ENCODE measurements at places on chromosomes 1 and 21.

- DNase-seq = peak; percentile 78
Measured at GRCh38 chr1:24027838-24028468, 47.8 kb upstream of the SRSF10 start.

GRCh38 chr1:78143673-78144072 lies 97.9 kb downstream of the GIPC2 start:
- DNase-seq = no peak

GRCh38 chr1:181064011-181064623 lies 24.4 kb upstream of the IER5 start:
- DNase-seq = no peak

DNA sequence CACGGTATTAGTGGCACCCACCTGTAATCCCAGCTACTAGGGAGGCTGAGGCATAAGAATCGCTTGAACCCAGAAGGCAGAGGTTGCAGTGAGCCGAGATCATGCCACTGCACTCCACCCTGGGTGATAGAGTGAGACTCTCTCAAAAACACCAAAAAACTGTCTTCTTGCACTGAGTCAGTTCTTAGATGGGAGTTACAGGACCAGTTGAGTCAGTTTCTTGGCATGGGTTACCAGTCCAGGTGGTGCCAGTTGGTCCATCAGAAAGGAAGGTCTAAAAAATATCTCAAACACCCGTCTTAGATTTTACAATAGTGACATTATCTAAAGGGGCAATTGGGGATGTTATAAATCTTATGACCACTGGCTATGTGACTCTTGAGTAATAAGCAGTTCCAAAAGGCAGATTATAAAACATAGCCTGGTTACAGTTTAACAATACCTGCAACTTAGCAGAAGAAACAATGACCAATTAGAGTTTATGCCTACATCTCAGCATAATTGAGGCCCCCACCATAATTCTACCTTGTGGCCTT lies 206.9 kb upstream of the FGGY start:
- no peak for DNase-seq

DNA sequence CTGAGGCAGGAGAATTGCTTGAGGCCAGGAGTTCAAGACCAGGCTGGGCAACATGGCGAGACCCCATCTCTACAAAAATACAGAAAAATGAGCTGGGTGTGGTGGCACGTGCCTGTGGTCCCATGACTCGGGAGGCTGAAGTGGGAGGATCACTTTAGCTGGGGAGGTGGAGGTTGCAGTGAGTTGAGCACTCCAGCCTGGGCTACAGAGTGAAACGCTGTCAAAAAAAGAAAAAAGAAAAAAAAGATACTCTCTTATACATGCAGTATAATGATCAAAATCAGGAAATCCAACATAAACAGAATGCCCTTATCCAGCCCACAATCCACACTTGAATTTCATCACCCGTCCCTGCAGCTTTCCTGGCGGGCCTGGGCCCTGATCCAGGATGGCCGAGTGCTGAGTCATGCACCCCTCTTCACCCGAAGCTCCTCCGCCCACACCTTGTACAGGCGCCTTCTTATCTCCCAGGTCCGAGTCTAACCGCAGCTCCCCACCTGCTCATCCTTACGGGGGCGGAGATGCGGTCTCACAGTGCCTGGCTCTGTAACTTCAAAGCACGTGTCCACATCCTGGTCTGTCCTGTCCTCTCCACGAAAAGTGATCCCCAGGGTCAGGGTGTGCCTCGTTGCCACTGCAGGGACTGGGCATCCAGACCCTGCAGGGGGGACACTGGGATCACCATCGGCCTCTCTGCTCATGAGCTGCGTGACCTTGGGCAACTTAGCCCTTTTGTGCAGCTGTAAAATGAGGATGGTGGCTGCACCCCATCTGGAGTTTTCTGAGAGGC lies 120.2 kb upstream of the SLC45A1 start:
- peak; percentile 58 for DNase-seq

- no peak for DNase-seq
Measured at GRCh38 chr1:26782521-26783212, 5.1 kb upstream of the PIGV start.

- no peak for DNase-seq
Measured at GRCh38 chr1:108817016-108817415, 39.9 kb downstream of the AKNAD1 start.

GRCh38 chr1:157622471-157622870 lies 24.6 kb upstream of the FCRL4 start:
- no peak for DNase-seq

DNA sequence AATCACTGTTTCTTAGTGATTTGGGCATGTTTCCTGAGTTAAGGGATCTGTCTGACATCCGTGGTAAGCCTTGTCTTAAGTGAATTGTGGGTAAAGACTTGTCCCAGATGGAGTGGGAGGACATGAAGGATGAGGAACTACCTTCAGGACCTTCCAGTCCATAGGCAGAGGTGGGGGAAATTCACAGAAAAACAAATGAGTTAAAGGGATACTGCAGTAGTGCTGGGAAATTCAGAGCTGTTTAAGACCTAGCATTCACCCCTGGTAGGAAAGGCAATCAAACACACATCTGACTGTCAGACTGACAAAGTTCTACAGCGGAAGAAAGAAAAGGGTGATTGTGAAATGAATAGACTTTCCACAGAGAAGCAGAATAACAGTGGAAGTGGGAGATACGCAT lies 3.0 kb downstream of the GNAT2 start:
- DNase-seq = no peak

GRCh38 chr1:93999840-94000415 lies 90.7 kb upstream of the GCLM start:
- DNase-seq = no peak

- no peak for DNase-seq
Measured at GRCh38 chr1:229379846-229380245, 37.0 kb upstream of the CCSAP start.

- no peak for DNase-seq
Measured at GRCh38 chr1:199015799-199016198, 377.0 kb downstream of the PTPRC start.

All from stomach (tissue), 19 donors.